ENCODE measurements at places on chromosomes 16 and 17.
A peak's percentile ranks its signal among the peaks of the same experiment; 100 is the strongest.

GRCh38 chr17:59743842-59744241 lies 36.4 kb downstream of the VMP1 start:
- DNase-seq = no peak

GRCh38 chr17:7241783-7242716 lies at the start of gene GABARAP:
GABARAP (minus strand) TSS chr17:7242449; CDS start chr17:7242330, 119 bp downstream.
- DNase-seq = peak; percentile 87

GRCh38 chr16:18797746-18798145 lies 3.6 kb downstream of the ARL6IP1 start:
- DNase-seq = no peak

DNA sequence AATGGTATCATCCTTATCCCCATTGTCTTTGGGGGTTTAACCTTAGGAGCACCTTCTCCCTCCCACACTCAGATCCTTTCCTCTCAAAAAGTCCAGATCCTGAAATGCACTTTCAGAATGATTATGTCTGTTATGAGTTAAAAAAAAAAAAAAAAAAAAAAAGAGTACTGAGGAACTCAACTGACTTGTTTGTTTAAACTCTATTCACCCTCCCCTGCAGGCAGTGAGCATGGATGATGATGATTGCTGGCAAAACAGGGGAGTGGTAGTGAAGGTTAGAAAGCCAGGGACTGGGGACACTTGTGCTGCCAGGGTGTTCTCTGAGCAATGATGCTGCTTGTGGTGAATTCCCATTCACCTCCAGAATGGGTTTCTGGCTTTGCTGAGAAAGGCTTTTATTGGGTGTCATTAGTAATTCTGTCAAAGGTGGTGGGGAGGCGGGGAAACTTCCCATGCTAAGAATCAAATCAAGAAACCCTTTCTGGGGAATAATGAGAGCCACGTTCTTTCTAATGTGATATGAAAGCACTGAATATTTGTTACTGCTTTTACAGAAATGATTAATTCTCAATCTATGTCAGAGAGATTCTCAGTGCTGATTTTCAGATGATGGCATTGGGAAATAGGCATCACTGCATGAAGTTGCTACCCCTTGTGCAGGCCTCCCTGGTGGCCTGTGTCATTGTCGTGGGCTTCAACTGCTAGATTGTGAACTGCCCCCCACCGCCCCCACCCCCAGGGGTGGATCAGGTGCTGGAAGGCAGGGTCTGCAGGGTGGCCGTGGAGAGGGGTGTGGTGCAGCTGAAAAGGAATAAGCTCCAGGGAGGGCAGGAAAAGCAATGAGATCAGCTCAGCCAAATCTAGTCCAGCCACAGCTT lies 14.1 kb downstream of the CCL4 start:
- no peak for DNase-seq

- no peak for DNase-seq
Measured at GRCh38 chr17:6989779-6990178, 6.1 kb upstream of the ALOX12 start.

GRCh38 chr17:77345260-77345910 lies 204.6 kb downstream of the SEC14L1 start:
- no peak for DNase-seq

DNA sequence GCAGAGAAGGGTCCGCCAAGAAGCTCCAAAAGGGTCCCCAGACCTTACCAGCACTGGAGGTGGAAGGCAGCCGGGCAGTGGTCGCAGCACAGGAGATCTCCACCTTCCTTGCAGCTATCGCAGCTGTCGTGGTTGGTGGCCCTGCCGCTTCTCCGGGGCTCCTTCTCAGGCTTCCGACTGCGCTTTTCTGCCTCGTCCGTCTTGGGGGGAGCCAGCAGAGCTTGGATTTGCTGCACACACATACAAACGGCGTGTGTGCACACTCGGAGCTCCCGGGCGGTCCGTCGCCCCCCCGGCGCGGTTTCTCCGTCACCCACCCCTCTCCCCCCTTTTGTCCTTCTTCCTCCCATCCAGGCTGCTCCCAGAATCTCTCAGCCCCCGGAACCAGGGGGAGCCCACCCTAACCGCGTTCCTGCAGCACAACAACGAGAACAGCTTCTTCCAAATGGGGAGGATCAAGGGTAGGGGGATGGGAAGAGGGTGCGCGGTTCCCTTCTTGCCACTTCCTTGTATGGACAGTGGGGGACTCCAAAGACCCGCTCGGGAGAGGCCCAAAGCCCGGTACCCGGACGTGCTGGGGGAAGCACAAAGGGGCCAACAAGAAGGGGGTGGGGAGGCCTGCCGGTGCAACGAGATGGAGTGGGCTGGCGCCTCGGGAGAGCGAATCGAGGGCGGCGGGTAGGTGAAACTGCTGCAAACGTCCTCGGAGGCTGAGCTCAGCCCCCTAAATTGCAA lies 1.1 kb downstream of the PHF12 start:
- DNase-seq = peak; percentile 47

DNA sequence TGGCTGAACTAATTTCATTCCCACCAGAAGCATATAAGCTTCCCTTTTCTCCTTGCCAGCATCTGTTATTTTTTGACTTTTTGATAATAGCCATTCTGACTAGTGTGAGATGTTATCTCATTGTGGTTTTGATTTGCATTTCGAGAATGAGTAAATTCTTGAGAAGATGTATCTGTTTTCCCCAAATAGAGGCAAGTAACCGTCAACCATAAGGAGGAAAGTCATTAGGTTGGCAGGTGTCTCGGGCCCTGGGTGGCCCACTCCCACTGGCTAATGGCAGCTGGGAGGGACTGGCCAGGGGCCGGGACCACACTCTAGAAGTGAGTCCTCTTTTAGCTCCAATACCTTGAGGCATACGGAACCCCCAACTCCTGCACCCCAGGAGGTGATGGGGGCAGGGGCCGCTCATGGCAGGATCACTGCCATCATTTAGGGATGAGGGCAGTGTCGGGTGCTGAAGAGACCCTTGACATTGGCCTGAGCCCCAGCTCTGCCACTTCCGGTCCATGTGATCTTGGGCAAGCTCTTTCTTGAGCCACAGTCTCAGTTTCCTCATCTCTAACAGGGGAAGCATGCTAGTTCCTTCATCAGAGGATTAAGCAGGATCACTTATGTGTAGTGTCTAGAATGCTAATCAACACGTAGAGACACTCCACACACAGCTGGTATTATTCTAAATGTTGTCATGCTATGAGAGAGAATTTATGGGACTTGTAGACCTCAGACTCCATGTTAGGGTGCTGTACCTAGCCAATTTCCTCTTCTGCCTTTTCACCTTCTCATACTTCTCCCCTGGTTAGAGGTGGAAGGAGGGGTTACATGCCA lies 44.3 kb downstream of the RGS9 start:
- no peak for DNase-seq

- no peak for DNase-seq
Measured at GRCh38 chr17:41563607-41564170, 8.2 kb downstream of the KRT9 start.

GRCh38 chr16:51391798-51392511 lies 240.9 kb upstream of the SALL1 start:
- DNase-seq = no peak

DNA sequence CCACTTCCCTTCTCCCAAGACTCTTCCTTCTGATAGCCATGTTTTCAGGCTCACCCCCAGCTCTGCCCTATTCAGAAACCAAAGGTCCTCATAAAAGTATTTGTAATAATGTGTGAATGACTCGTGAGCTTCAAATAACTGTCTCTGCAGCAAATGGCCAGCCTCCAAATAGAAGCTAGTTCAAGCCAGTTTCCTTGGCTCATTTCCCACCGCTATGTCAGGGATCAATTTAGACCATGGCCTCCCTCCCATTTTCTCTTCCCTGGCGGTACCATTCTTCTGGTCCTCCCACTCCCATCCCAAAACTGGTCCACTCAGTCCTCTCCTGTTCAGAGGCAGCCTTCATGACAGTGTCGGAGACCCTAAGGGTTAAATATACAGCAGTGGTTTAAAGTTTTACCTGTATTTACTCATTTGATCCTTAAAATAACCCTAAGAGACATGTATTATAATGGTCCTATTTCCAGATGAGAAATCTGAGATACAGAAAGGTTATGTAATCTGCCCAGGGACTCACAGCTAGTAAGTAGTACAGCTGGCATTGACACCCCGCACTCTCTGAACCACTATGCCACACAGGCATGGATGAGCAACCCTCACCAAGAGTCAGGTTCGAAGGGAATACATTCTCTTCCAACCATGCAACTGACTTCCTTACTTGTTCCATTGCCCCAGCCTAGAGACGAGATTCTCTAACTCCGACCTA lies 42.9 kb downstream of the GAS7 start:
- DNase-seq = no peak

GRCh38 chr17:18995220-18995619 lies 9.3 kb downstream of the FAM83G start:
- no peak for DNase-seq

DNA sequence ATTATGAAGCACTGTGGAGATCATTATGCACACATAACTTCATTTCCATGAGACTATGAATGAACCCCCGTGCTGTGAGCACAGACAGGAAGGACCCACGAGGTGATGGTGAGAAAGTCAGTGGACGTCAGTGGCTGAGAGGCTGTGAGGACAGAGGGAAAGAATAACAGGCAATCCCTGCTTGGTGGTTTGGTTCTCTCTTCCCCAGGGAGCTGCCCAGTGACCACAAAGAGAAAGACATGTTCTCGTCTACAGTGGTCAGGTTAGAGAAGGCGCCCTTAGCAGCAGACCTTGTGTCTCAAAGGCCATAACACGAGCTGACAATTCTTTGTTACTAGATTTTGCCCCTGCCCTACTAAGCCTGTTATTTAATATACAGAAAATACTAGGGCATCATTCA lies 609.2 kb downstream of the TOX3 start:
- DNase-seq = no peak

DNA sequence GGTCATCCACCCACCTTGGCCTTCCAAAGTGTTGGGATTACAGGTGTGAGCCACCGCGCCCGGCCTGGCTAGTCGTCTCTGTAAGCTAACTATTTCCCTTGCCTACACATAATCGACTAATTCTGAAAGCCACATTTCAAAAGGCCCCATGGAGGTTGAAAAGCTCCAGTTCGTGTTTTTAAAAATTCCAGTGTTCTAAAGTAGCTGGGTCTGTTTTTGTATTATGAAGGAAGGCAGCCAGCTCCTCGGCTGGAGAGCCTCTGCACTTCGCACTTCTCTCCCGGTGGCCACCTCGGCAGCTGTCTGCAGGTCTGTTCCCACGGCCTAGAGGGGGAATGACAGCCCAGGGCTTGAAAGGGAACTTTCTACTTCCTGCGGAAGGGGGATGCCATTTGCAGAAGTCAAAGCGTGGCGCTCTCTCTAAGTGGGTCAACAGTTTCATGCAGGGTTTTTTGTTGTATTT lies 16.9 kb downstream of the HASPIN start:
- no peak for DNase-seq

All from occipital lobe (tissue), 3 donors.